ENCODE measurements at places on chromosomes 7 and 10.

GRCh38 chr7:151138153-151138851 lies 29.2 kb downstream of the GBX1 start:
- no peak for DNase-seq

GRCh38 chr10:124162774-124163354 lies 69.5 kb upstream of the CHST15 start:
- no peak for DNase-seq

- no peak for DNase-seq
Measured at GRCh38 chr10:10796774-10797415, 220.8 kb upstream of the CELF2 start.

- no peak for DNase-seq
Measured at GRCh38 chr10:5283305-5284158, 81.2 kb upstream of the UCN3 start.
